ENCODE measurements at places on chromosomes 2 and 18. TPM values are rescaled to one million over a fixed set of nuclear protein-coding genes. Genes with fewer than 3 reads are reported as not detected.

DNA sequence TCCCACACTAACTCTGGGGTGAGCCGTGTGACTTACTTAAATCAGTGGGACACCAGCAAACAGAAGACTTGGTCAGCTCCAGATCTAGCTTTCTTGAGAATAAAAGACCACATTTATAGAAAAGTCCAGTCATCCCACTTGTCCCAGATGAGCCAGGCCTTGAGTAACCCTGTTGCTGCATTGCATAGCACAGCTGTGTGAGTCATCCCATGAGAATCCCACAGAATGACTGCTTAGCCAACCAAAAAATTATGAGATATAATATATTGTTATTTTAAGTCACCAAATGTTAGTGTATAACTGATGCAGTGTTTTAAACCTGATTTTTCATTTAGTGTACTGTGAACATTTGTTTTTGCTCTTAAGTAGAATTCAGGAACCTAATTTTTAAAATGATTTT lies 94.2 kb upstream of the FSHR start:
- DNase-seq: no peak

DNA sequence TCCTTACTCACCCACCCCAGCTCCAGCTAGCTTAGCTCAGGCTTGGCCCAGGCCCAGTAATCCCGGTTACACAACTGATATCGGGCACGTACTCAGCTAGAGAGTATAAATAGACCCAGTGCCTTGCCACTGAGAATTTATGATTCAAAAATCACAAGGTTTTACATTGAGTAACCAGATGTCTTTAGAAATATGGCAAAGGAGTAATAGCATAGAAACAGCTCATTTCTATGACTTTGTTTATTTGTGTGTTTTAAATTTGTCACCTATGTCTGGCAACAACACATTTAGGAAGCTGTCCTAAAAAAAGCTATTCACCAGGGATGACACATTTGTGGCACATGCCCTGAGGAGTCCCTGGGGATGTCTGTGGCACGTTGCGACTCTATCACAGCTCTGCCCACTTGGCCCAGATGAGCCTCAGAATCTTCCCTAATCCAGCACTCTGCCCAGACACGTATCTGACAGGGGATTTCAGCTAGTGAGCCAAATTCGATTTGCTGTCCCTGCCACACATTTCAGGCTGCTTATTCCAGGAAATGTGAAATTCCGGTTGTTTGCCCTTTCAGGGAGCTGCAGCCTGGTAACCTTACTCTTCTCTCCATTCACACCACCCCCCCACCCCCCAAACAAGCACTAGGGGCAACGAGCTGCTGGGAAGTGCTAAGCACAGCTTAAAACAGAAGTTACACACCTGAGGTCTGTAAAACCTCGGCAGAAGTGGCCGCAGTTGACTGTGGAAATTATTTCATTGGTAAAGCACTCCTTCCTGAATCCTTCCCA lies 85.4 kb upstream of the ZCCHC2 start:
- DNase-seq: peak; percentile 96

DRC1 gene
- total RNA-seq: not detected

- DNase-seq: no peak
Observed at GRCh38 chr2:73850009-73850408, 21.2 kb downstream of the STAMBP start.

GRCh38 chr18:36387310-36387709 lies 89.8 kb downstream of the FHOD3 start:
- DNase-seq: no peak
